ENCODE measurements at places on chromosomes 1 and 21. TPM values are rescaled to one million over a fixed set of nuclear protein-coding genes. Genes with fewer than 3 reads are reported as not detected.
A peak's percentile ranks its signal among the peaks of the same experiment; 100 is the strongest.

DNA sequence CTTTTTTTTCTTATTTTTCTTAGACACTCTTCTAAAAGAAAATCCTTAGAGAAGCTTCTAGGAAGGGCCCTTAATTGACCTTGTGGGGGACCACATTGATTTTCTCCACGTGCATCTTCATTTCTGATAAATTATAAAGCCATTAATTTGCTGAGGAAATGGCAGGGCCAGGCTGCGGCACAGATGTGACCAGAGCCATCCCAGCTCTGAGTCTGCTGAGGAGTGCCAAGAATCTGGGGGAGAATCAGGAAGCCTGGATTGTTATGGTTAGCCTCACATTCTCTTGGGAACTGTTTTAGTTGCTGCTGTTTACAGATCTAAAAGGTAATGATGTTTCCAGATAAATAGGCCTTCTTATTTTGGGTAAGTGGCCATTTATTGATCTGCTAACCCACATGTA lies 16.2 kb downstream of the PROX1 start:
- DNase-seq, result no peak

DNA sequence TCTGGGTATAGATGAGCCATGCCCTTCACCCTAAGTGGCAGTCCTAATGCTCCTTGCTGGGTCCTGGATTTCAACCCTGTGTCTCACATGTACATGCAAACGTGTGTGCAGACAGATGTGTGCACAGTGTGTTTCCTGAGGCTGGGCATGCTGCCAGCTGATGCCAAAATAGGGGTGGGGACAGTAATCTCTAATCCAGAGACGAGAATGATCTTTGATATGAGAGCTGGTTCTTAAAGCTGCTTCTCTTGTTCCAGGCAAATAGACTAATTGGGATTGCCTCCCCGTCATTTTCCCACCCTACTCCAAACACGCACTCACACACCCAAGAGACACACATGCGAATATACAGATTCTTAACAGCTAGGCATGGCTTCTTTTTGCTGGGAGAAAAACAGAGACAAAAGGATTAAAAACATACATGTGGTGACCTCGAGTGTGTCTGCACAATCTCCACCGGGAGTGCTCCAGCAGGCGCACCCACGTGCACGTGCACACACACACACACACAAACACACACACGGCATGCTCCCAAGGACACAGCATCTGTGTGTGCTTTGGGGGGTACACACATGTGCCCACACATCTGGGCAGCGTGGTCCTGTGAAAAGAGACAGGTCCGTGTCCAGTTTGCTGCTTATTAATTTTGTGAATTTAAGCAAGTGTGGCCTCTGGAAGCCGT lies 102.1 kb upstream of the ZBTB40 start:
- no peak for DNase-seq

- no peak for DNase-seq
Observed at GRCh38 chr1:186781730-186782129, 47.0 kb upstream of the PLA2G4A start.

GRCh38 chr1:228487336-228488124 lies at the start of gene RNF187:
Gene RNF187 (plus strand): TSS chr1:228487382.
- no peak for DNase-seq

DNA sequence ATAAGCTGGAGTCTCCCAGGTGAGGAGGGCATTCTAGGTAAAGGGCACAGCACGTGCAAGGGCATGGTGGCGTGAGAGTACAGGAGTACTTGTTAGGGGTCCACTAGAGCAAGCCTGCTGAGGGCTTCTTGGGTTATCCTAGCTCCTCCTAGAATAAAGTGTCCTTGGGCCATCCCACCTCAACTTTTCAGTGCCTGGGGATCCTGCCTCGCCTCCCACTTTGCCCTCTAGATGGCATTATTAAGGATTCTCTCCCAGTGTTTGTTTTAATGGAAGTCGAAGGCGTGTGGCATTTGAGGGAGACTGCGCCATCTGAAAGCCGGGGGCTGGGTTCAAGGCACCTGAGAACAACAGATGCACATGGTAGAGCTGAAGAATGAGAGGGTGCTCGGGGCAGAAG lies 74.5 kb upstream of the SELENON start:
- no peak for DNase-seq

- no peak for DNase-seq
Observed at GRCh38 chr1:180909462-180909976, 3.2 kb upstream of the KIAA1614 start.

- no peak for DNase-seq
Observed at GRCh38 chr21:44391345-44392091, 38.1 kb downstream of the TRPM2 start.

DNA sequence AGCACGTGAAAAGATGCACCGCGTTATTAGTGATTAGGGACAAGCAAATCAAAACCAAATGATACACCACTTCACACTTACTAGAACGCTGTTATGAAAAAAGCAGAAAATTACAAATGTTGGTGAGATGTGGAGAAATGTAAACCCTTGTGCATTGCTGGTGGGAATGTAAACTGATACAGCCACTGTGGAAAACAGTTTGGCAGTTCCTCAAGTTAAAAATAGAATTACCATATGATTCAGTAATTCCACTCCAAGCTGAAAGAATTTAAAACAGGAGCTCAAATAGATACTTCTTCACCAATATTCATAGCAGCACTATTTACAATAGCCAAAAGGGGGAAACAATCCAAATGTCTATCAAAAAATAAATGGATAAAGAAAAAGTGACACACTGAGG lies 10.3 kb upstream of the EVI5 start:
- no peak for DNase-seq

GRCh38 chr1:50422675-50422945 lies 633 bp downstream of the DMRTA2 start:
- DNase-seq, result no peak

GRCh38 chr1:201294876-201295275 lies 11.6 kb downstream of the PKP1 start:
- no peak for DNase-seq

- no peak for DNase-seq
Observed at GRCh38 chr1:77230051-77230450, 10.8 kb upstream of the PIGK start.

DNA sequence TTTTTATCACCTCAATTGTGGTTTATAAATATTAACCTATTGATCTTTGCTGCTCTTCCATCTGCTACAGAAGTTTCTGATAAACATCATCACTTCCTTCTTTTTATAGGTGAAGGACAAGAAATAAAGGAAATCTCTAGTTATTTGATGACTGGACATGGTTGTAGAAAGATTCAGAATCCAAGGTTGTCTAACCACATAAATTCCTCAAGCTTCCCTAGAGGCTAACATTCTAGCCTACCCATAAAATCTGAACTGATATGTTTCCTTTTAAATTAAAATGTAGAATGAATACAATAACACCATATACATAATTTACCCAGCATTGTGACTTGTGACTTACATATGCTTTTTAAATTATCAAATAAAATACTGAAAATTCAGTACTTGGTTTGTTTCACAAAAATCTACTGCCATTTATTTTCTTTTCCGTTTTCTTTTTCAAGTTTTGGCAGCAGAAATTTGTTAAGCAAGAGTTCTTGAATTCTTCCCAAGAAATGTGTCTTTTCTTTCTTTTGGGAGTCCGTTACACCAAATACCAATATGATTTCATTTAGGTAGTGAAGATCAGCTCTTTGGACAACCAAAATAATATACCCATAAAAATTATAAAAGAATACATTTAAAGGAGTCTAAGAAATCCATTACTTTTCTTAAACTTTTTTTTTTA lies 513.2 kb upstream of the ADGRL2 start:
- no peak for DNase-seq

DNA sequence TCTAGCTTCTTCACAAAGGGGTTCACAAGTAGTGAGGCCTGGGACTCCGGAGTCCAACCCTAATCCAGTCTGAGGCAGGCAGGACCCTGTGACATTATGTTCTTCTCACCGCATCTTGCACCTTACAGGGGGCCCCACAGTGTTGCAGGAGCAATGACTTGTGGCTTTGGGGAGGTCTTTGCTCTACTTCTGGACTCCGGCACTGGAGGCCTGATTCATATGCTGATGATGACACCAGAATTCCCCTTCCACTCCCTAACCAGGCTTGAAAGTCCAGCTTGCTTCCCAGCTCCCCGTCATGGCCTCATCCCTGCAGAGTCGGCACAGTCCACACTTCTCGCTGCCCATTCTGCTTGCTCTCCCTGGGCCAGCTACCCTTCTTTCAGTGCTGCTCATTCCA lies 96.3 kb upstream of the SLC44A3 start:
- no peak for DNase-seq

GRCh38 chr21:23960769-23961168 lies 1646.5 kb downstream of the MRPL39 start:
- DNase-seq, result no peak

GRCh38 chr1:177945943-177946650 lies 23.8 kb downstream of the SEC16B start:
- peak; percentile 82 for DNase-seq

- no peak for DNase-seq
Observed at GRCh38 chr1:176225479-176225875, 18.4 kb upstream of the COP1 start.

DNA sequence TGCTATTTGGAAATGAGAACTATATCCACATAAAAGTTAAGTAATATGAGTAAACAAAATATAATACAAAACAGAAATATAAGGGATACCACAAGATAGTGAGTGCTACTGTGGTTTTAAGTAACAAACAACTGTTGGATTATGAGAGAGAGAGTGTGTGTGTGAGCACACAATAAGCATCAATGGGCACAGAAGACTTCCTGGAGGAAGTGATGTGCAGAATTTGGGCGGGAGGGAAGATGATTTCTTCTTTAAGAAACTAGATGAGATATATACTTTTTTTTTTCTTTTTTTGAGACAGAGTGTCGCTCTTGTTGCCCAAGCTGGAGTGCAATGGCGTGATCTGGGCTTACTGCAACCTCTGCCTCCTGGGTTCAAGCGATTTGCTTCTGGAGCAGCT lies 7.9 kb upstream of the IER5 start:
- no peak for DNase-seq

GRCh38 chr1:154711416-154711815 lies 103.4 kb upstream of the ADAR start:
- no peak for DNase-seq

DNA sequence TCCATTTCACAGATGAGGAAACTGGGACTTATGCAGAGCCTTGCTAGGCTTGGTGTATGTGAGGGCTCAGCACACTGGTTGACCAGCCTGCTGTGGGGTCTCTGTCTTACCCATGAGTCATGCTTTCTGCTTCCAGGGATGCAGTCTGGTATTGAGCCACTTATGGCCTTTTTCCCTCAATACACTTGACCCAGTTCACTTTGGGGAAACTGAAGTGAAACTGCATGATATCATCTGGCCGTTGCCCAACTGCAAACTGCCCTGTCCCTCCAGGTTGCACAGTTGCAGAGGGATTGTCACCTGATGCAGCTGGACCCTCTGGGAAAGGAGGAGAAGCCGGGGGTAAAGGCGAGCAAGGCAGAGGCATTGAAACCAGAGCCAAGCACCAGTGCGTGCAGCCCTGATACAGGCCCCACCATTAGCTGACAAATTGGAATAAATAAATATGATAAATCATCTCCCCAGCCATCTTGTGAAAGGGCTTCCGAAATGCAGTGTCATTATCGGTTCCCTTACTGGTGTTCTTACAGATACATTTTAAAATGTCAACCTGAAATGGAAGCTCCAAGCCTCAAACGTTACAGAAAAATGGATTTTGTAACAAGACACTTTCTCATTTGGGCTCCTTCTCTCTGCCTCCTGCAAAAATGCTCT lies 39.3 kb upstream of the DUSP10 start:
- no peak for DNase-seq

DNA sequence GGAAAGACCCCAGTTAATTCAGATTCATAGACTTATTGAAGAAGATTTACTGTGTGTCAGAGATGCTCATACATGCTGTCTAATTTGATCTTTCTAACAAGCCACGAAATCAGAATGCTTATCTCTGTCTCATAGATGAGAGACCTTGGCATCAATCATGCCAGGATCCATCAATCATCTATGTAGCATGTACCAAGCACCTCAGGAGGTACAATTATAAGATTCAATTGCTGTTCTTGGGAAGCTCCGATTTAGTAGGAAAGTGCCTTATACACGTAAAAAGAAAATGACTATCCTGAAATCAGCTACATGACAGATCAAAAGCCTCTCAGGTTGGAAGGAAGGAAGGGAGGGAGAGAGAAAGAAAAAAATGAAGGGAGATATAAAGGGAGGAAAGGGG lies 18.5 kb upstream of the VTCN1 start:
- no peak for DNase-seq

DNA sequence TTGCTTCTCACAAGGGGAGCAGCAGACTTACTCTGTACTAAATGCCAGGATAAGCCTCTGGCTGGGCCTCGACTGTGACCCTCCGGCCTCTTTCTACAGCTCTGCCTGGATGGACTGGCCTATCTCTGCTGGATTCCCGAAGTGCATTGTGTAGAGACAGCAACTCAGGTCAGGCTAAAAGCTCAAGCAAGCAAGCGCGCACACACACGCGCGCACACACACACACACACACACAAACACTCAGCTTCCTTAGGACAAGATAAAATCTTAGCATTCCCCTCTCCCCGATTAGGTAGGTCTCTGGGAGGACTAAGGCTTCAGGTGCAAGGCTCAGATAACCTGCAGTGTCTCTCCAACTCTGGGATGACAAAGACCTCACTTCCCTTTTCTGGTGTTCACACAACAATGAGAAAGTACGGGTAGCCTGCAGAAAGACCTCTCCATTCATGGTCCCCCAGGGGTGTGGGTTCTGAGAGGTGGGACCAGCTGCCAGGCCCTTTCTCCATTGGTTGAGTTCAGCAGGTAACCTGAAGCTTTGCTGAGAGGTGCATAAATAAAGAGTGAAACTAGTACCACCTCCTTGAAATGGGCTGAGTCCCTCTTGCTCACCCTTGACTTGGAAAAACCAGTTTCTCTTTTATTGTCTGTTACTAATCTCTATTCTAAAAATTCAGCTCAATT lies 155.1 kb upstream of the CAMK1G start:
- peak; percentile 73 for DNase-seq

- DNase-seq, result no peak
Observed at GRCh38 chr1:222288053-222288452, 259.9 kb downstream of the HHIPL2 start.

- no peak for DNase-seq
Observed at GRCh38 chr1:183432548-183432875, 14.3 kb upstream of the NMNAT2 start.

- no peak for DNase-seq
Observed at GRCh38 chr1:179794146-179794545, 51.1 kb downstream of the FAM163A start.

DNA sequence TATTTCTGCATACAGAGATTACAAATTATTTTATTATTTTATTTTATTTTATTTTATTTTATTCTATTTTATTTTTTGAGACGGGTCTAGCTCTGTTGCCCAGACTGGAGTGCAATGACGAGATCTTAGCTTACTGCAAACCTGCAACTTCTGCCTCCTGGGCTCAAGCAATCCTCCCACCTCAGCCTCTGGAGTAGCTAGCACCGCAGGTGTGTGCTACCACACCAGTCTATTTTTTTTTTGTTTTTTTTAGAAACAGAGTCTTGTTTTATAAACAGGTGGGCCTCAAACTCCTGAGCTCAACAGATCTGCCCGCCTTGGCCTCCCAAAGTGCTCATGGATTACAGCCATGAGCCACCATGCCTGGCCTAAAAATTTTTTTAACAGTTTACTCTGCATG lies 88.1 kb downstream of the PCP4 start:
- no peak for DNase-seq

Gene CEPT1
- 38.1 TPM for total RNA-seq

Gene RCAN1
- 5.4 TPM for total RNA-seq

Gene APOBEC4
- not detected for total RNA-seq

Gene ADAMTSL4
- total RNA-seq, result 14.1 TPM

Gene SLAMF6
- total RNA-seq, result not detected

Gene VASH2
- total RNA-seq, result 251 TPM

Gene PRDM15
- 12.2 TPM for total RNA-seq

Gene DDX20
- 15.0 TPM for total RNA-seq

Gene CFHR1
- 0.16 TPM for total RNA-seq

Gene CBS
- total RNA-seq, result 582 TPM

Measured in WTC11 (cell line).